ENCODE measurements at places on chromosomes 6 and 20. TPM values are rescaled to one million over a fixed set of nuclear protein-coding genes. Genes with fewer than 3 reads are reported as not detected.

TRDN gene
- 0.12 TPM for total RNA-seq

HLA-DOA gene
- total RNA-seq = 20.8 TPM

GRCh38 chr20:34946661-34947060 lies 8.9 kb downstream of the GSS start:
- DNase-seq = no peak

DNA sequence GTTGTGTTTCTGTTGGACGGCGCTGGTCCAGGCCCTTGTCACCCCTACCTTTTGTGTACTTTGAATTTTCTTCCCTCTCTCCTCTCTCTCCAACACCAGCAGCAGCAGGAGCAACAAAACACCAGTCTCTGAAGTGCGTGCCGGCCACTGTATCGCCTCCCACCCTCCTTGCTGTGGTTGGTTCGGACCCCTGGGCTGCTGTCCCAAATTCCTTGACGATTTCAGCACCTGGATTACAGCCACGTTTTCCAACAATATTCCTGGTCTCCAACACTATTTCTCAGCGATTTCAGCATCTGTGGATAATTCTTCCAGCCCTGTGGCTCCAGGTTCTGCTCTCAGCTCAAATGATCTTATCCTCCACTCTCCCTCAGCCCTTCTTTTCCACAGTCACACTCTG lies 11.8 kb downstream of the MAS1 start:
- no peak for DNase-seq

DNA sequence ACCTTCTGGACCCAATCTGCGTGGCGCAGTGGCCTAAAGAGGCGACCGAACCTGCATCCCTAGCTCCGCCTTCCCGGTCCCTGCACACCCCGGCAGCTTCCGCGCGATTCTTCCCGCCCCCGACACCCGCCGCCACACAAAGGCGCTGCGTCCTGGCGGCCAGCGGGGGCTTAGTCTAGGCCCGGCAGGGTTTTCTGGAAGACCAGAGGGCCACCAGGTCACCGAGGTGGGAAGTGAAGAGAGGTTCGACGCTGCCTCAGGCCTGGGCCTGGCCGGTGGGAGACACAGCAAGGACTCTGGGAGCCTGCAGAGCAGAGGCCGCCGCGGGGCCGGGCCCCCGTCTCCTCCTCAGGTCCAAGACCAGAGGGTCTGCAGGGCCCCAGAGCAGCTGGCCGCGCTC lies 154.9 kb downstream of the OR2B2 start:
- DNase-seq = no peak

Data from omental fat pad (tissue), 4 donors.